ENCODE measurements at places on chromosomes 4 and X.

DNA sequence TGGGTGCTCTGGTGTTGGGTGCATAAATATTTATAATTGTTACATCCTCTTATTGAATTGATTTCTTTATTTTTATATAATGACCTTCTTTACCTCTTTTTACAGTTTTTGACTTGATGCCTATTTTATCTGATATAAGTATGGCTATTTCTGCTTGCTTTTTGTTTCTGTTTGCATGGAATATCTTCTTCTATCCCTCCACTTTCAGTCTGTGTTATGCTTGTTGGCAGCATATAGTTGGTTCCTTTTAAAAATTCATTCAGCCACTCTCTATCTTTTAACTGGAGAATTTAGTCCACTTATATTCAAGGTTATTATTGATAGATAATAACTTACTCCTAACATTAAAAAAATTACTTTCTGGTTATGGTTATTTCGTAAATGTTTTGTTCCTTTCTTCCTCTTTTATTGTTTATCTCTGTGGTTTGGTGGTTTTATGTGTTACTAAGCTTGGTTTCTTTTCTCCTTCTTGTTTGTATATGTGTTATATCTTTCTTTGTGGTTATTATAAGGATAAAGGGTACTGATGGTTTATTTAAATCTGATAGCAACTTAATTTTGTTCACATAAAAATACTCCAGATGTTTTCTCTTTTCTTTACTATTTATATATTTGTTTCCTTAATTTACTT is 69.5 kb downstream of the IL15 start:
- DNase-seq, result no peak

- no peak for DNase-seq
Observed at GRCh38 chrX:77786365-77786680, 307 bp upstream of the ATRX start.

- DNase-seq, result no peak
Observed at GRCh38 chr4:137909529-137910309, 332.4 kb downstream of the SLC7A11 start.

DNA sequence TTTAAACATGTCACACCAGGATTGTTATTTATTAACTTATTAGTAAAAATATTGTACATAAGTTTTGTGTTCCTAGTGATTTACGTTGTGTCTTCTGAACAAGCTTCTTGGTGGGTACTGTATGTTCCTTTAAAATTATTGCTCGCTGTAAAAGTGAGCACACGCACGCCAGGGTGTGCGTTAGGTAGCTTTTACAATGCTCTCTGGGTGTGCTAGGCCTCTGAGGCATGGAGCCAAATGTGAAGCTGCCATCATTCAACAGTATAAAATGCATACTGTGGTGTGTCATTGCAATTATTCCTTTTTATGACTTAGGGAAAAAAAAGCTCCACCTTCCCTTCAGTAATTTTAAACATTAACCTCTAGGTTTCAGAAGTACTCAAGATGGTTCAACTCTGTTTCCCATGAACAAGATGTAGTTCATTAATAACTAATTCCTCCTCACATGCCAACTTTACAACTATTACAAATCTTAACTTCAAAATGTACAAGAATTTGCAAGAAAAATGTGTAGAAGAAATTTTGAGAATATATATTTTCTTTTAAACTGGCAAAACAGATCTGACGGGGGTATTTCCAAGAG is 42.4 kb downstream of the ATOH1 start:
- no peak for DNase-seq

GRCh38 chr4:80125252-80126177 is 52.5 kb upstream of the ANTXR2 start:
- peak; percentile 71 for DNase-seq

DNA sequence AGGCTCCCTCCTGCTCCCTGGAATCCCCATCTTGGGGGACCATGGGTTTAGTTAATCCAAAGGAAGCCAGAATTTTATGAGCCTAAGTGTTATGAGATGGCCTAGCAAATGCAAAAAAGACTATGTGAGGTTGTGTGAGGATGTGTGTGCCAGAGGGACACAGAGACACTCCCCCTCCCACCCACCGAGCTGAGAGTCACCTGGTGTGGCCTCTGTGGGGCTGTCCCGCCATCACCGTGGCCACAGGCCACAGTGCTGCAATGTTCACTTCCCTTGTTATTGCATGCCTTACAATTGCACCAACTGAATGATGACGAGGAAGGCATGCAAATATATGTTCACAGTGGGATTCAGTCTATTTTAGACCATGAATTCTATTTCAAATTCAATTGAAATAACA is 601 bp upstream of the FGFBP2 start:
- DNase-seq, result no peak

DNA sequence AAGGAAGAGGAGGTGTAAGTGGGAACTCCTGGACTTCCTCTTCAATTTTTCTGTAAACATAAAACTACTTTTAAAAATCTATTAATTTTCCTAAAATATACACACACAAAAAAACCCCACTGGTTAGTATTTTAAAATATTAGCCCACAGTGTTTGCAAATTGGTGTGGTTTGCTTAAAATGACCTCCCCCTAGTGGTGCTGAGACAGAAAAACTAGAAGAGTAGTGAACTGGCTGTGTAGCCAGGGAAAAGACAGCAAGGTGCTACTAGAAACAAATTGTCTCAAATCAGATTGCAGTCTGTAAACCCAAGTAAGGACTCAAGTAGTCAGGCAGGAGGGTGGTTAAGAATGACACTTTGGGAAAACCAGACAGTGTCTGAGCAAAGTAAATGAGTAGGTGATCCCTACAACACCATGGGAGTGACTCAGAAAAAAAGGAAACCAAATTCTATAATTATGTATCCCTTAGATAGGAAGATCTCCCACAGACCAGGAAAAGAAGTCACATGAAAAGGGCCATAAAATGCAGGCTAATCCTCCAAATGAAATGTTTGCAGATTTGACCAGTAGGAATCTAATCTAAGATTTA is 26.0 kb downstream of the AMTN start:
- peak; percentile 45 for DNase-seq

GRCh38 chr4:68905939-68906779 is 45.4 kb downstream of the UGT2A3 start:
- DNase-seq, result peak; percentile 81

GRCh38 chr4:164779080-164779479 is 25.1 kb downstream of the SMIM31 start:
- no peak for DNase-seq

DNA sequence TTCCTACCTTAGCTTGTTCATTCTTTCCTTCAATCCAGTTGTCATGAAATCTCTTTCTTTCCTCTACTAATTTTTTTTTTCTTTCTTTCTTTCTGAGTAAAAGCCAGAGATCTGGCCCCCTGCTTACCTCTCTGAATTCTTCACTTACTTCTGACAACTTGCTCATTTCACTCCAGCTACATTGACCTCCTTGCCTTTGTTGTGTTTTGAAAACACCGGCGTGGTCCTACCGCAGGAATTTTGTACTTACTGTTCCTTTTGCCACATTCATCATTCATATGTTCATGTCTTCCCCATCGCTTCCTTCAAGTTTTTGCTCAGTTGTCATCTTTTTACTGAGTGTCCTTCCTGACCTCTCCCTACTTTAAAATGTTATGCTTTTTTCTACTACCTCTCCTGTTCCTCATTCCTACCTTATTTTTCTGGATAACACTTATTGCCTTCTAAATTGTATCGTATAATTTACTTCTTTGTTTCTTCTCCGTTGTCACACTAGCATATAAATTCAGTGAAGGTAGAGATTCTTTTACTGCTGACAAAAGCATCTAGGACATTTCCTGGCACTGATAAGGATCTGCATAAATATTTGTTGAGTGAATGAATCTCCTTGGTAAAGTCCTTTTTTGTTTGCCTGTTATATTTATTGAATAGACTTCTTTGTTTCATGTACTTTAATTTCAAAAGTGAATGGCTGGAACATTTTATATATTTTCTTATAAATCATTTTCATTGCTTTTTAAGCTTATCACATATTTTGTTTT is 74.4 kb downstream of the NFKB1 start:
- DNase-seq, result no peak
